NCI-H748 treated with DMSO at 0.1 percent for 48 hours (cell line): ENCODE measurements at places on chromosomes 13 and 19.

GRCh38 chr19:55173714-55174409, 6.2 kb downstream of the SYT5 start:
- DNase-seq = peak; percentile 72

GRCh38 chr13:67070306-67070705, 159.8 kb downstream of the PCDH9 start:
- no peak for DNase-seq

- DNase-seq = no peak
These were observed 144.6 kb upstream of the UBL3 start for GRCh38 chr13:29994911-29995595.

DNA sequence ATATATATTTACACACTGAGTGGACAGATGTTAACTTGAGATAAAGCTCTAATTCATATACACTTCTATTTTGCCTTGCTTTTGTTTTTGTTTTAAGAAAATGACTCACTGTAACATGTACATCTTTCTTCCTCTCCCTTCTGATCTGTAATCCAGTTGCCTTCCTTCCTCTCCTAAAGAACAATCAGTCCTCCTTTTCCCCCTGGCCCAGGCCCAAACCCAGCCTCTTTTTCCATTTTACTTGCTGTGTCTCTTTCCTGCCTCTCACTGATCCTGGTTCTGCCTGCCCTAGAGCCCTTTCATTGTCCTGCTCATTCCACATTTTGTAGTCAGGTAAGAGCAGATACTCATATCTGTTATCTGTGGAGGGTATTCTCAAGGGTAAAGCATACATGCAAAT, 50.8 kb downstream of the ZAR1L start:
- DNase-seq = no peak

DNA sequence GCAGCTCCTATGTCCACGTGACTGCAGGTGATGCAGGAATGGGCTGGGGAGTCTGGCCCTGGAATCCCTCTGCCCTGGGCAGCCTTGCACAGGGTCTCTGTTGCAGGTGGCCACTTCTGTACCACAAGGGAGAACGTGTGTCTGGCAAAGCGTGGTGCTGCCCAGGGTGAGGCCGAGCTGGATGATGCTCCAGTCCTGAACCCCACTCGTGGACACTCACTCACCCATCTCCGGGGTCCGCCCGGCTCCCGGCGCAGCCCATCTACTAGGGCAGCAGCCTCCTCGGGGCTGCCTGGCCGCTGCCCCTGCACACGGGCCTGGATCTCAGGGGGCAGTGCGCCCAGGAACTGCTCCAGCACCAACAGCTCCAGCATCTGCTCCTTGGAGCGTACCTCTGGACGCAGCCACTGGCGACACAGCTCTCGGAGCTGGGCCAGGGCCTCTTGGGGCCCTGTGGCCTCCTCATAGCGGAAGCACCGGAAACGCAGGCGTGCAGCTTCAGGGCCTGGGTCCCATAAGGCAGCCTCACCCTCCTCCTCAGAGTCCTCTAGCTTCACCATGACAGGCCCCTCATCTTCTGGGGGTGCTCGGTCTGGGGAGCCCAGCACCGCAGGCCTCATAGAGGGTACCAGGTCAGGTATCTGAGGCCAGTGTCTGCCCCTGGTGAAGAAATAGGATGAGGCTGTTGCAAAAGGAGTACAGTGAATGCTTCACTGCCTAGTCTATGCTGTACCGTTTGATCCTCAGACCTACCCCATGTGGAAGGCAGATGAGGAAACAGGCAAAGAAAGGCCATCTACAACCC, 2.2 kb downstream of the MZF1 start:
- no peak for DNase-seq

- no peak for DNase-seq
These were observed 22.0 kb downstream of the MIER2 start for GRCh38 chr19:322616-323015.

- no peak for DNase-seq
These were observed 413 bp downstream of the N4BP2L2 start for GRCh38 chr13:32538143-32538620.
